Aorta (tissue), 5 donors: ENCODE measurements at places on chromosomes 2 and 18. TPM values are rescaled to one million over a fixed set of nuclear protein-coding genes. Genes with fewer than 3 reads are reported as not detected.

GRCh38 chr18:25181581-25181980 lies 170.4 kb downstream of the ZNF521 start:
- no peak for DNase-seq

DNA sequence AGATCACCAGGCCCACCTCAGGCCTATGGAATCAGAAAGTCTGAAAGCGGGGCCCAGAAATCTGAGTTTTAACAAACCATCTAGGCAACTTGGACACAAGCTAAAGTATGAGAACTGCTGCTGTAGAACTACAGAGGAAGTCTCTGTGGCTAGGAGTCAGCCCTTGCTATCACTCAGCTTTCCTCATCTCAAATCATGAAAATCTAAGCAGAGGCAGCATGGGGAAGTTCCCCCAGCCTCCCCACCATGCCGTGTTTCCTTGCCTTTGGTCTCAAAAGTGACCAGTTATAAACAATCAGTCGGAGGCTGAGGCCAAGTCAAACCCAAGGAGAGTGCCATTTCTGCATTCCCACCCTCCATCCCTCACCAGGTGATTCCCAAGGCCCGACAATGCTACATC lies 404.7 kb downstream of the BCL11A start:
- no peak for DNase-seq

GRCh38 chr2:156347431-156347830 lies 14.9 kb upstream of the NR4A2 start:
- DNase-seq = no peak

- no peak for DNase-seq
These were observed 15.8 kb upstream of the EXOC6B start for GRCh38 chr2:72841462-72842125.

DNA sequence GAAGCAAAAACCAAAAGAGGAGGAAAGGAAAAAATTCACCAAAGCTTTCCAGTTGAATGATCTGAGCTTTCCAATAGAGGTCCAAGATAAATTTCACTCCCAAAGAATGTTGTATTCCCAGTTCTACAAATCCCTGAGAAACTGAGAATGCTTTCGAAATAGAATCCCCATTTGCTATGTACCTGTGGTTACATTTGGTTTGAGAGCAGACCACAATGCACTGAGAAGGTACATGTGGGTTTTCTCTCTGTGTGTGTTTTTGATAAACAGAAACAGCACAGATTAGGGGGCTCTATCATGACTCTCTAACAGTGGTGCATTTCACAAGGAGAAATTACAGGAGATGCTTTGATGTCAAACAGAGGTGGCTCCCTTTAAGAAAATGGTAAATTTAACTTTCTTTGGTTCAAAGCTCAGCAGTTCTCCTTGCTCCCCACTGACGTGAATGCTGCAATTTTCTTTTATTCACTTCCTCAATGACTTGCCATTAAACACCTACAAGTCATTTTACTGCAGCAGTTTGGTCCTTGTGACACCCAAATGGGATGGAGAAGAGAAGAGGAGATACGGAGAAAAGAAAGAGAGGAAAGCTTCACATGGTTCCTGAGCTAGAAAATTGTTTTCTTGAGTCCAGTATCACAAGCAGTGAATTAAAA lies 108.7 kb downstream of the EPHA4 start:
- DNase-seq = no peak

Gene GCA
- polyA plus RNA-seq = 16.3 TPM

- peak; percentile 85 for DNase-seq
These were observed 21.7 kb downstream of the LBH start for GRCh38 chr2:30252723-30253701.

DNA sequence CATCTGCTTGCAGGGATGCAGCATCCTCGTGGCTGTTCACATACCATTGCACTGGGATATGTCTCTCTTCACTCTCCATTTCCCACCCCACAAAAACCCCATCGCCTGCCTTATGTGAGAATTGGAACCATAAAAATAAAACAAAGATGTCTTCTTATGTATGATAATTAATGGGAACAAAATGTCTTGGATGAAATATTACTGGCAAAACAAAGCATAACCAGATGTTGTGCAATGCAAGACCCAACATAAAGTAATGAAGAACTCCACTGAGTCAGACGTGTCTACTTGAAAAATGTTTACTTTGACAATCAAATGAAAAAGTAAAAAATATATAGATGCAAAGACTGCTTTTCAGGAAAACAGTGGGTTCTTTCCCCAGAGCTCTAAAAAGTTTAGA lies 611.3 kb upstream of the SYT4 start:
- DNase-seq = no peak

GRCh38 chr2:240946046-240946445 lies 39.9 kb downstream of the CROCC2 start:
- DNase-seq = no peak
